ENCODE measurements at places on chromosomes 11 and 22.

GRCh38 chr11:65420979-65421793, 1.4 kb upstream of the NEAT1 start:
- DNase-seq, result peak; percentile 99

DNA sequence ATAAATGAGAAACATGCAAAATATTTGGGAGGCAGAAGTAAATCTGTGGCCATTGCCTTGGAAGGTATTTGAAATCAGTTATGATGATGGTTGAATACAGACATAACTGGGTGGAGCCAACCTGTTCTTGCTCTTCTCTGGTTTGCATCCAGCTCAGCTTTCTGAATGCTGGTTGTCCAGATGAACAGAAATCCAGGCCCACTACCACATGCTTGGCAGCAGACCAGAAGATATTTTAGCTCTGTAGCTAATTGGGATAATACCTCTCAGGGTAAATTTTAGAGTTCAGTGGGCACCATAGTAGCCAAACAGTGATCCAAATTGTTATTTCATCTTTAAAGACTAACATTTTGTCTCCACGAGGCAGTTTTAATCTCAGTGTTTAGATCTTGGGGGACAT, 308.3 kb downstream of the RAB38 start:
- DNase-seq, result no peak

- DNase-seq, result no peak
These were observed 30.0 kb upstream of the KCNQ1OT1 start for GRCh38 chr11:2729841-2730240.

- DNase-seq, result no peak
These were observed 1.1 kb upstream of the SLC35F2 start for GRCh38 chr11:107859459-107860239.

- DNase-seq, result no peak
These were observed 93.8 kb upstream of the TOP3B start for GRCh38 chr22:22076361-22076760.

DNA sequence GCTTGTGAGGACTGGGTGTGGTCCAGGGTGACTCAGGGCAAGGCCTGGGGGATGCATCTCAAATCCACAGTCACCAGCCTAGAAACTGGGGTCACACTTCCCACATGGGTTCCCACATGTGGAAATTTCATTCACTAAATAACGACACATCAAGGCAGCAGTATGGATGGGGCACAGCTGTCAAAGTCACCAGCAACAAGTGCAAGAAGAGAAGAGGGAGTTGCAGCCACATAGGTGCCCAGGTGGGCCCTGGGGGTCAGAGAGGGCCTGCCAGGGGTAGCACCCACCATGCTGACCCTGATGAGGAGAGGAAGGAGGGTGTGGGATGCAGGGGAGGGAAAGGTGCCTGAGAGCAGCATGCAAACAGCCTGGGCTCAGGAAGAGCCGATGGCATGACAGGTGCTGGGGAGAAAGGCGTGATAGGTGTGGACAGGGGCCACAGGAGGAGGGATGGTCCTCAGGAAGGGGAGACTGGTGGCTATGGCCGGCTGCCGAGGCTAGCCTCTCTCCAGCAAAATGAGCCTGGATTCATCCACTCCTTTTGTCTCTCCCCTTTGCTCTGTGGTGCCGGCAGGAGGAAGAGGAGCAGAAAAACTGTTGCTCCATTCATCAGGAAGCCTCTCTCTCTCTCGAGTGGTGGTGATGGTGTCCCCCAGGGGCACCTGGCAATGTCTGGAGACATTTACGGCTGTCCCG, 22.3 kb downstream of the DGCR6L start:
- DNase-seq, result no peak

- DNase-seq, result no peak
These were observed 33.0 kb upstream of the RIC3 start for GRCh38 chr11:8201644-8202365.

GRCh38 chr11:44952082-44952481, 1.4 kb upstream of the TP53I11 start:
- no peak for DNase-seq

Data from skeletal muscle cell (primary cell).